ENCODE measurements at places on chromosomes 2 and 18.

DNA sequence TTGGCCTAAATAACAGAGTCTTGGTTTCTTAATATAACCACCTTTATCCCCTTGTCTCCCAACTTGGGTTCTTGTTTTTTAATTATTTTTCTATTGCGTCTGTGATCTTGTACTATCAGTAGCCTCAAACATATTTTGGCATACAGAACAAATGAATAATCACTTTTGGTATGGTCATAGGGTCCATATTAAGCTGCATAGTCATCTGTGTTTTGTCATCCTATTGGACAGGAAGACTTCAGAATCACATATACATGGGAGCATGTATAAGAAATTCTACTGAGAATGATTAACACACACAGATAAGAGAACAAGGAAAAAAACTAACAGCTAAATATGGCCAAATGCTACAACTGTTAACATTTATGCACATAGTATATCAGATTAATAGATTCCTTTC is 126.0 kb downstream of the MEP1B start:
- DNase-seq: no peak

GRCh38 chr2:3665886-3666612 is 8.0 kb downstream of the ALLC start:
- DNase-seq: no peak

DNA sequence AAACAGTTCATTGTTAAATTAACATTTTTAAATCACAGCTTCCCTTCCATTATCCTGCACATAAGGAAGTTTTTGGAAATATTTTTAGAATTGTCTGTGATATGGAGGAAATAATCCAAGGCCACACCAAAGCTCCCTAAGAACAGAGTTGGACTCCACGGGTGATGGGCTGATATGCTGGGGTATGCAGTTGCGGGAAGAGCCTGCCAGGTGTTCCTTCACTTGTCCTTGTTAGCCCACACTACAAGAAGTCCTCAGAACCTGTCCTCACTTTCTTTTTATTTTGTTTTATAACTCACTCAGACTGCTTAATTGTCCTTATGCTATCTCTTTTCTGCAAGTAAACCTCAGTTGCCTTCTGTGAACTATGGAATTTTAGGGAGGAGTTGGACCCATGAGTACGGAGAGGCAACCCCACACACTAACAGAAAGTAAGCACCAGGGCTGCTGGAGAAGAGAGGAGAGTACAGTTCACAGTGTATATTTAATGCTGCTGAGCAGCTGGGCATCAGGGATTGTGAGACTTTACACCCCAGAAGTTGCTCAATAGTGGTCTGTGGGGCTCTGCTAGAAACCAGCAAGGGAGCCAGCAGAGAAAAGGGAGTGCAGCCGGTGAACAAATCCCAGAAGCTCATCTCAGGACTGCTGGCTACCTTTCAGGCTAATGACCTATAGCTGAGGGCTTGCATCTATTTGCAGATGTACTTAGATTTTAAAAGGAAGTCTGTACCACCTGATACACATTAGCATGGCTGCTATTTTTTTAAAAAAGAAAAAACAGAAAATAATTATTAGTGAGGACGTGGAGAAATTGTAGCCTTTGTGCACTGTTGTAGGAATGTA is 280.1 kb upstream of the STON1 start:
- DNase-seq: no peak

DNA sequence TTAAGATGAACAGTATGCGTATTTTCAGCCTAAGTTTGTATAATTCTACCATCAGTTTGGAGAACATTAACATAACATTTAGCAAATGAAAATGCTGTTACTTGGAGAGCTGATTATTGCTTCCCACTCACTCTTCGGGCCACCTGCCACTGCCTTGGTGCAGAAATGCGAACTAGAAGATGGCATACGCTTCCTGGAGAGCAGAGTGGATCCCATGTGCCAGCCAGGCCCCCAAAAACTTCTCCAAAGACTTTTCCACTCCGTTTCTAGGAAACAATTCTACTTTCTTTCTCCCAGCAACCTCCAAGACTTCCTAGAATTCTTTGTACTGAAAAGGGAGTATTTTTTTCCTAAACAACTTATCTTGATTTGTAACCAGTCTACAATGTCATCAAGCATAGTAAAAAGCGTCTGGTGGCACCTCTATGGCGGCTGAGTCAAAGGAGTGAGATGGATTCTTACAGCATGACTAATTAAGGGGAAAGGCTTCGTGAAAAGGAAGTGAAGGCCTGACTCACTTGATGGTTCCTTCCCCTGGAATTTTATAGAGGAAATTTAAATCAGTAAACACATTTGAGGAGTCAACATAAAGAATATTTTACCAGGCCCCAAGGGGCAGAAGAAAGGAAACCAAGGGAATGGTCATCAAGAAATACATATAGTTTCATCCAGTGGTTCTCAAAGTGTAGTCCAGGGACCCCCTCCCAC is 36.6 kb downstream of the FEZ2 start:
- no peak for DNase-seq

GRCh38 chr2:65227020-65227455 is 593 bp upstream of the ACTR2 start:
- peak; percentile 53 for DNase-seq

GRCh38 chr2:34252111-34252510 is 653.0 kb upstream of the FAM98A start:
- no peak for DNase-seq

GRCh38 chr2:181841079-181841478 is 50.5 kb upstream of the ITPRID2 start:
- no peak for DNase-seq

Measured in GM12865 (cell line).